ENCODE measurements at places on chromosomes 3 and 15. TPM values are rescaled to one million over a fixed set of nuclear protein-coding genes. Genes with fewer than 3 reads are reported as not detected.

The MAPK6 gene
- 19.2 TPM for total RNA-seq

The PLA2G4E gene
- not detected for total RNA-seq

The ITPKA gene
- 1.9 TPM for total RNA-seq

The KIF7 gene
- total RNA-seq: 2.4 TPM

The TMEM207 gene
- not detected for total RNA-seq

The FLNB gene
- total RNA-seq: 34.8 TPM

The MME gene
- 2.8 TPM for total RNA-seq

DNA sequence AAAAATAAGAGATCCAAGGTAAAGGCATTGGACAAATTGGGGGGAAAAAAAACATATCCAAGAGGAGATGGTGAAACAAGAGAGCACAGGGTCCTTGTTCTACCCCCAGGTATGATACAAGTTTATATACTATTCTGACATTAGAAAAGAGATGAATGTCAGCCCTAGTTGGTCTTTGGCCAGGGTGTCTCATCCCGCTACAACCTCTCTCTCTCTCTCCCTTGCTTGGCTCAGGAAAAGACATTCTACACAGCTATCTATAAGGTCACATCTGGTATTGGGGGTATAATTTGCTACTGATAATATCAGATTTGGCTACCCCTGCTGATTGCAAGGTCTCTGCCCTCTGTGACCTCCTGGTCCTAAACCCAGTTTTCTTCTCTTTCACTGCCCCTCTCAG, 117.2 kb downstream of the GOLIM4 start:
- H3K27ac ChIP-seq: no peak overlapping the region
- no peak overlapping the region for H3K4me3 ChIP-seq
- H3K36me3 ChIP-seq: no peaks in the 10 kb centered on the region
- DNase-seq: no peak
- no peaks in the 10 kb centered on the region for H3K4me1 ChIP-seq
- no peaks in the 10 kb centered on the region for H3K27me3 ChIP-seq

- no peaks in the 10 kb centered on the region for H3K27me3 ChIP-seq
- H3K27ac ChIP-seq: no peak overlapping the region
- no peaks in the 10 kb centered on the region for H3K4me1 ChIP-seq
- DNase-seq: no peak
- no peak overlapping the region for H3K4me3 ChIP-seq
These were observed 13.7 kb upstream of the HEG1 start for GRCh38 chr3:125069452-125069851.

DNA sequence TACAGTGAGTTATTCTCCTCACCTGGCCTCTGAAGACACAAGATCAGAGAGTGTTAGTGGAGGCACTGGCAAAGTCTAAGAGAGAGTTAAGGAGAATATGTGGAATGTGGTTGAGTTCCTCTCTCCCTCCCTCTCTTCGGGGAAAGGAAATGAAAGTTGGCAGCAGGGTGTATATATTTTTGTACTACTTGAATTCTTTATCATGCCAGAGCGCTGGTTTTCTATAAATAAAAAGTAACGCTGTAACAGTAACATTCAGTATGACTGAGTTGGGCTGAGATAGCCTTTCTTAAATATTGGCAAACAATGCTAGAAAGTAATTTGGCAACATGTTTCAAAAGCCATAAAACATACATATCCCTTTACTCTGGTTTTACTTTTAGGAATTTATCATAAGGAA, 77.5 kb upstream of the TNFAIP8L3 start:
- peak overlapping the region; percentile 38 for H3K4me3 ChIP-seq
- H3K27ac ChIP-seq: peak overlapping the region; percentile 72
- no peaks in the 10 kb centered on the region for H3K27me3 ChIP-seq
- no peak for DNase-seq
- no peaks in the 10 kb centered on the region for H3K36me3 ChIP-seq

DNA sequence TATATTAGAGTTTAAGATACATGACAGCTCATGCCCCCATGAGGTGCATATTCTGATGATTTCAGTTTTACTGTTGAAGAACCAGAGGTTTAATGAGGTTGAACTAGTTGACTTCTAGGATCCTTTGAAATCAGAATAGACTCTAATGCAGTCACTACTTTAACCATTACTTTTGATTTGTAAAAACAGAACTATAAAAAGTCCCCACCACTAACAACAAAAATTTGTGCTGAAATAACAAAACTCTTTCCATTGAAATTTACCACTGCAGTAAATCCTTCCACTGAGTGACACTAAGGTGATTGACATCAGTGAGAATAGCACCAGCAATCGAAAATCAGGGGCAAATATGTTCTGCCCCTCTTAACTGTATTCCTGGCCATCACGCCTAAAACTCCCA, 214.1 kb downstream of the SHQ1 start:
- no peaks in the 10 kb centered on the region for H3K4me1 ChIP-seq
- peaks cover 8% of the 10 kb centered on the region for H3K27me3 ChIP-seq
- no peak overlapping the region for H3K4me3 ChIP-seq
- H3K36me3 ChIP-seq: no peaks in the 10 kb centered on the region
- no peak overlapping the region for H3K27ac ChIP-seq
- no peak for DNase-seq

DNA sequence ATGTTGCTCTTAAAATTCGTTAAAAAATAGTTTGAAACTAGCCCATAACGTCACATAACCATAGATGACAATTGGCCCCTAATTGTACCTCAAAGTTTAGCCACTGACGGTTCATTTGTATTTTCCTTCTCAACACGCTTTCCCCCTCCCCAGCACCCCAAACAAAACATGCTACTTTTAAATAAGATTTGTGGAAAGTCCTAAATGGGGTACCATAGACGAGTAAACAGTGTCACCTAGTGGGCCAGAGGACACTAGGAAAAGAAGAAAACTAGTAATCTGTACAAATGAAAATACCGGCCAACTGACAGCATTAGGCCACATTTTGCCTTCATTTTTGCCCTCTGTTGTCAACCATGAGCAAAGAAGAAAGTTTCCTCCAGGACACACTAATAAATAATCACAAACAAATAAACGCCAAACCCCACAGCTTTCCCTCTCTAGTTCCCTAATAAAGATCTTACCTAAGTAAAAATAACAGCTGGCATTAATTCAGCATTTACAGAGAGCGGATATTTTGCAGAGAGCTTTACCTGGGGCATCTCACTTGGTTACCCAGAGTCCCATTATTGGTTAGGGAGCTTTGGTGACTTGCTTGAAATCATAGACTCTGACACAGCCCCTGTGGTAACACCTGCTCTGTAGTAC, 175.1 kb upstream of the ATP11B start:
- H3K27ac ChIP-seq: no peak overlapping the region
- no peak for DNase-seq
- peaks cover 5% of the 10 kb centered on the region for H3K27me3 ChIP-seq
- no peaks in the 10 kb centered on the region for H3K4me1 ChIP-seq

DNA sequence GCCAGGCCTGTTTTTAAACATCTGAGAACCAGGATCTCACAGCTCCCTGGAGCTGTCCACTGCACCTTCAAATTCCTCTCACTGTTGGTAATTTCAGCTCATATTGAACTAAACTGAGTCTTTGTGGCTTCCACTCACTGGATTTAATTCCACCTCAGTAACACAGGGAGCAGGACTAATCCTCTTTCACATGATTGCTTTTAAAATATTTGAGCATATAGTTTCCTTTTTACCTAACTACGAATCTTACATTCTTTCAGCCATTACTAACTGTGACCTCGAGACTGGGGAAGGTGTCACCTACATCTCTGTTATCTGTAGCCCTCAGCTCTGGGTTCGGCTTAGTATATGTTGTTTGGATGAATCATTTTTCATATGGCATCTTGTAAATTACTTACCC, 194.3 kb upstream of the C2CD4B start:
- H3K36me3 ChIP-seq: no peaks in the 10 kb centered on the region
- H3K27ac ChIP-seq: no peak overlapping the region
- peaks cover 21% of the 10 kb centered on the region for H3K27me3 ChIP-seq
- no peaks in the 10 kb centered on the region for H3K4me1 ChIP-seq
- H3K4me3 ChIP-seq: no peak overlapping the region

DNA sequence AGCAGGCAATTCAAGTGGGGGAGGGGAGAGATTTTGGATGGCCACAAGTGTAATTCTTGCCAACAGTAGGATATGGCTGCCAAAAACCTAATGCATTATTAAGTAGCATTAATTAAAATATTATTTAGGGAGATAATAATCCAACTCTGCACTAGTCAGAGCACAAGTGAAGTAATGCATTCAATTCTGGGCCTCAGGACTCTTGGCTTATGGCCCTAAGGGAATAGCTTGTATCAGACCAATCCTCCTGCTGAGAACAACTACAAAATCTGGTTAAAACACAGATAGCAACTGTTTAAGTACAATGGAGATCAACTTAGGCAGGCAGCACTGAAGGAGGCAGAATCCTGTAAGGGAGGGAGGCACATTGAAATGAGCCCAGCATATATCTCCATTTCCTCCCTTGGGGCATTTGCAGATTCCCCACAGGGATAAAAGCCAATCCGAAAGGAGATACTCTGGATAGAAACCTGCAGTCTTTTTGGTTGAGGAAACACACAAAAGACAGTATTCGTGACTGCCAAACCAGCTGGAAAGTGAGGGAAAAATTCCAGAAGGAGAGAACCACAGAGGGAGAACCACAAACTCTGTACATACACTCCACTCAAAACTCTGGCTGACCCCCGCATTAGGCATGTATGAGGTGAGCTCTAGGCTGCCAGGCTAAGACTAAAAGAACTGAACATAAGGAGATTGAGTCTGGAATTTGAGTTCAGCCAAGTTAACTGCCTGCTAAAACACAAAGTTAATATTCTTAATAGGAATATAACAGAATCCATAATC, 57.4 kb downstream of the ETFA start:
- no peak overlapping the region for H3K4me3 ChIP-seq
- H3K4me1 ChIP-seq: peaks cover 4% of the 10 kb centered on the region
- H3K27ac ChIP-seq: no peak overlapping the region

DNA sequence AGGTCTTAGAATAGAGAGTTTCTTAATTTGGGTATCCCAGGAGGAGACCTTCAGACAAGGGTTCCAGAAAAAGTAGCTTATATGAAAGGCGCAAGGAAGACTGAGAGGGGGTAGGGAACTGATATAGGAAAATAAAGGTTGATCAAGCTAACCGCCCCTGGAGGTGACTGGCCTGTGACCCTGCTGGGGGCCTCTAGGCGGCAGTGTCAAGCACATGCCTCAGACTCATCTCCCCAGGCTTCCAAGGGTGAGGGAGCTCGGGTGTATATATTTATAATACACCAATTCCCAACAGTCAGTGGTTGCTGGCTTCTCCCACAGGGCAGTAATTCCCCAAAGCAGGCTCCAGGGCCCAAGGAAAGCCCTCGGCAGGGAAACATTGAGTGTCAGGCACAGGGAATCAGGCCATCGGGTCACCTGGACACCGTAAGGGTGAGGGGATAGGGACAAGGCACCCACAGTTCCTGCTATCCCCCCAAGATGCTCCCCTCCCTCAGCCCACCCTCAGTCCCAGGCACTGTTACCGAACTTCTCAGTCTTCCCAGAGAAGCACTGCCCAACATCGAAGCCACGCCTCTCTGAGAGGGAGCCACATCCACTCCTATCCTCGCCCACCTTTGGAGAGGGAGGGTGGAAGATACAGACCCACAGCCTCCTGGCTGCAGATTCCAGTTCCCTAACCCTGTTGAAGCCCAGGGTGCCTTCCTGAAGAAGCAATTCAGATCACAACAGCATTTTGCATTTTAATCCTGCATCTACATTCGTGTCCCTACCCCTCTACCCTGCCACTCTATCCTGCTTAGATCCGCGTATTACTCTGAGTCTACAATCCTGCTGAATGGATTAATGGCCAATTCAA, 19.5 kb upstream of the CAV3 start:
- H3K4me1 ChIP-seq: peaks cover 8% of the 10 kb centered on the region
- H3K4me3 ChIP-seq: no peak overlapping the region
- DNase-seq: no peak
- H3K27me3 ChIP-seq: no peaks in the 10 kb centered on the region
- H3K27ac ChIP-seq: no peak overlapping the region

DNA sequence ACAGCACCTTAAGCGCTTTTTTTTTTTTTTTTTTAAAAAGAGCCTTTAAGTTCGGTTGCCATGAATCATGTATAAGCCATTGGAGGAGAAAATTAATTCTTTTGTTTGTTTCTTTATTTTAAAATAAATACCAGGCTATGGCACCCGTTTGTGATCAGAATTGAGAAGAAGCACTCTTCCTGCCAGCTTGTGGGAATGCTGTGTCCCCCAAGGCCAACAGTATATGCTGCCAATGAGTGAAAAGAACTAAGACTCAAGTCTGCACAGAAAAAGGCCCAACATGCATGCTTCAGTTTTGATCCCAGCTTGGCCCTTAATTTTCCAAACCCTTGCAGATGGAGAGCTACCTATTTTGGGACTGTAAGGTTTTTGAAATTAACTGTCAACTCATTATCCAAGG, 90.5 kb downstream of the LRRC3B start:
- DNase-seq: no peak
- no peak overlapping the region for H3K27ac ChIP-seq
- H3K36me3 ChIP-seq: no peaks in the 10 kb centered on the region
- H3K4me1 ChIP-seq: no peaks in the 10 kb centered on the region
- H3K4me3 ChIP-seq: no peak overlapping the region

DNA sequence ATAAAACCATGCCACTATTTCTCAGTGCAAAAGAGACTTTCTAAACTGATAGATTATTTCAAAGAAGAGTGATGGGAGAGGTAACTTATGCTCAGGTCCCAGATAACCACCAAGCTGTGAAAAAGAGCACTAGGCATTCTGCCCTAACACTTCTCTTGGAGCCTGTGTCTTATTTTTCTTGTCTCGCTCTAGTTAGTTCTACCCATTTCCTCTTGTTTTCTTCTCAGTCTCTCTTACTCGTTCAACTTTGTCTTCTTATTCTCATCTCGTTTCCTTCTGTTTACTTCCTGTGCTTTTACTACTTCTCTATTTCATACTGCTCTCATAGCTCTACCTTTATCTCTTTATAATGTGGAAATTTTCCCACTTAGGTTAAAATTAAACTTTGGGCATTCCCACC, 91.8 kb upstream of the CGNL1 start:
- peaks cover 57% of the 10 kb centered on the region for H3K36me3 ChIP-seq
- H3K4me1 ChIP-seq: peaks cover 6% of the 10 kb centered on the region
- DNase-seq: no peak

- H3K27me3 ChIP-seq: peaks cover 4% of the 10 kb centered on the region
- H3K4me3 ChIP-seq: no peak overlapping the region
- H3K36me3 ChIP-seq: no peaks in the 10 kb centered on the region
- H3K4me1 ChIP-seq: no peaks in the 10 kb centered on the region
- no peak for DNase-seq
- H3K27ac ChIP-seq: no peak overlapping the region
These were observed 18.0 kb downstream of the ZBED2 start for GRCh38 chr3:111577113-111577512.

- H3K36me3 ChIP-seq: no peaks in the 10 kb centered on the region
- no peak overlapping the region for H3K4me3 ChIP-seq
- DNase-seq: no peak
- H3K27me3 ChIP-seq: no peaks in the 10 kb centered on the region
These were observed 13.2 kb upstream of the PCSK6 start for GRCh38 chr15:101502572-101503295.

- no peaks in the 10 kb centered on the region for H3K36me3 ChIP-seq
- H3K4me1 ChIP-seq: peaks cover 55% of the 10 kb centered on the region
- no peaks in the 10 kb centered on the region for H3K27me3 ChIP-seq
- H3K27ac ChIP-seq: peak overlapping the region; percentile 73
- no peak overlapping the region for H3K4me3 ChIP-seq
These were observed 9.9 kb downstream of the PDIA5 start for GRCh38 chr3:123076496-123077418.

GRCh38 chr3:8283193-8283592, 218.4 kb upstream of the LMCD1 start:
- no peaks in the 10 kb centered on the region for H3K27me3 ChIP-seq
- no peak overlapping the region for H3K4me3 ChIP-seq
- no peak for DNase-seq
- peak overlapping the region; percentile 9 for H3K27ac ChIP-seq
- no peaks in the 10 kb centered on the region for H3K36me3 ChIP-seq

GRCh38 chr3:119313461-119313860, 19.3 kb downstream of the ARHGAP31 start:
- no peak overlapping the region for H3K4me3 ChIP-seq
- H3K27ac ChIP-seq: no peak overlapping the region
- peaks cover 90% of the 10 kb centered on the region for H3K4me1 ChIP-seq
- DNase-seq: no peak
- H3K36me3 ChIP-seq: peaks cover 24% of the 10 kb centered on the region
